Activated T-cell treated with anti-CD3 and anti-CD28 coated beads, Interleukin-2, amount 50 U/mL, for 72 hours (primary cell): ENCODE measurements at places on chromosomes 7 and 10. TPM values are rescaled to one million over a fixed set of nuclear protein-coding genes. Genes with fewer than 3 reads are reported as not detected.
A peak's percentile ranks its signal among the peaks of the same experiment; 100 is the strongest.

- H3K27ac ChIP-seq, result no peak overlapping the region
- peaks cover 47% of the 10 kb centered on the region for H3K27me3 ChIP-seq
- peak overlapping the region; percentile 63 for H3K4me3 ChIP-seq
- no peaks in the 10 kb centered on the region for H3K36me3 ChIP-seq
- no peaks in the 10 kb centered on the region for H3K4me1 ChIP-seq
- no peak for DNase-seq
Measured at GRCh38 chr7:82441669-82442478, 1.7 kb downstream of the CACNA2D1 start.

GRCh38 chr7:22111661-22112060 lies 166.0 kb upstream of the CDCA7L start:
- H3K36me3 ChIP-seq, result no peaks in the 10 kb centered on the region
- H3K4me3 ChIP-seq, result no peak overlapping the region
- H3K27me3 ChIP-seq, result peaks cover 7% of the 10 kb centered on the region
- no peak for DNase-seq
- no peak overlapping the region for H3K27ac ChIP-seq
- peaks cover 6% of the 10 kb centered on the region for H3K4me1 ChIP-seq

- no peak for DNase-seq
- peak overlapping the region; percentile 19 for H3K4me3 ChIP-seq
- no peak overlapping the region for H3K27ac ChIP-seq
- no peaks in the 10 kb centered on the region for H3K27me3 ChIP-seq
Measured at GRCh38 chr10:122387572-122387971, 13.1 kb downstream of the PLEKHA1 start.

DNA sequence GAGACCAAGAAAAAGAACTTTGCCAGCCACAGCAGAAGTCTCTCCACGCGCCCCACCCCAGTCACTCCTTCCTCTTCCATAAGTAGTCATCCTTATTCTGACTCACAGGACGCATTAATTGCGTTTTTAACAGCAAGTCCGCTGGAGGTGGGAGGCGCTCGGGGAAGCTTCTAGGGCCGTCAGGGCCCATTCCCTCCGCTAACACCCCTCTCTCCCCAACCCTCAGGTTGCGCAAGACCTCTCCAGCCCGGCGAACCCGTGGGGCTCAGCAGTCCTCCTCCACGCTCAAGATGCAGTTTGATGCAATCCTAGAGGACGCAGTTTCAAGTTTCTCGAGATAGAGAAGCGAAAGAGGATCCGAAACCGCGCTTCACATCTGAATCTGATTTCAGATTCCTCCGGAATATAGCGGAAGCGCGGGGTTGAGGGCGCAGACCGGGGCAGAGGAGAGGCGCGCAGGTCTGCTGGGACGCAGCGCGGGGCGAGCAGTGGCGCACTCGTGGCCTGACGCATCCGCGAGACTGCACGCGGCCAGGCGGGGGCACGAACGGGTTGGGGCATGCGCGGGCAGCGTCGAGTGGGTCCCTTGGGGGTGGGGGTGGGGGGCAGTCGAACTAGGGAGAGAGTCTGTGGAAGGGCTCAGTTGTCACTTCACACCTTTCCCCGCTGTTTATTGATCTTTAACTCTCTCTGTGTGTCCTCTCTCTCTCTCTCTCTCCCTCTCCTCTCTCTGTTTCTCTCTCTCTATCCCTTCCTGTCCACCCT lies 37.8 kb upstream of the PSAP start:
- peaks cover 12% of the 10 kb centered on the region for H3K27me3 ChIP-seq
- peak; percentile 63 for DNase-seq
- H3K36me3 ChIP-seq, result no peaks in the 10 kb centered on the region
- H3K4me1 ChIP-seq, result peaks cover 17% of the 10 kb centered on the region
- peak overlapping the region; percentile 92 for H3K4me3 ChIP-seq
- H3K27ac ChIP-seq, result peak overlapping the region; percentile 4

DNA sequence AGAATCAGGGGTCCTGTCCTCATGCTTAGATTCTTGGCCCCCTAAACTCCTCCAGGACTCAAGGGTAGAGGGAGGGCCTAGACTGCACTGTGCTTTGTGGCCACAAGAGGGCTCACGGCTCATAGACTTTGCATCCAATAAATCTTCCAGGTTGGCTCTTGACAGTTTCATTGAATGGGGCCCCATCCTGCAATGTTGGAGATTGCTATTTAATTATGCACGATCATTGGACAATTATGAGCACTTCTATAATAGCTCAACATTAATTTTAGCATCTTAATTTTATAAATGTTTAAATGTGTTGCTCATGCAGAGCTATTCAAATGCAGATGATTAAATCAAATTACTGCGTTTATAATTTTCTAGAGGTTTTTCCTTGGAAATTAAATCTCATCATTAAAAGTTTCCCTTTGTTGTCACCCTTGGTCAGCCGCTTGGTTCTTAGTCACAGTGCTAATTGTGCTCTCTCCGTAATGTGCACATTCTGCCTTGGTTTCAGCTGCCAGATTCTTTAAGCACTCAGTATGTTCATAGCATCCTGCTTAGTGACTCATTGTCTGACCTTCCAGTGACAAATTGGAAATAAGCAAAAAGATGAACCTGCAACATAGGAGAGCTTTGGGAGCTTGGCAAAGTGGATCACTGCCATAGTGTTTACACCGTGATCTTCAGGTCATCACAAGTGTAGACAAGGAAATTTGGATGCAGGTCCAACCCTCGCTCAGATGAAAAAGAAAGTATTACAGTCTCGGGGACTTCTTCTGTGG lies 33.4 kb upstream of the PLPP4 start:
- H3K27ac ChIP-seq, result no peak overlapping the region
- no peak overlapping the region for H3K4me3 ChIP-seq
- H3K27me3 ChIP-seq, result no peaks in the 10 kb centered on the region
- H3K36me3 ChIP-seq, result no peaks in the 10 kb centered on the region

DNA sequence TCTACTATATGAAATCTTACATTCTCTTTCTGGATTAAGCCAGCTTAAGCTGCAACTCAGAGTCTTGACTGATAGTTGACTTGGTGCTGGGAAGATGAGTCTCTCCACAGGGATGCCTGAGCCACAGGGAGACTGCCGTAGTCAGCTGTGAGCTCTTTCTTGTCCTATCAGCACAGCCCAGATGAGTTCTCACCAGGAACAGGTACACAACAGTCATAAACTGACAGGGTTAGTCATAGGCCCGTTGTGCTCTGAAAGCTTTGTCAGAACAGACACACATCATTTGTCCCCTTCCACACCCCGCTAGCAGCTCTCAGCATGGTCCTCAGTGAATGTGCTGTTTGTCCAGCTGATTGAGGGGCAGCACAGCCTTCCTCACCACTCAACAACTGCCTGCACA lies 221.6 kb downstream of the RPS24 start:
- no peaks in the 10 kb centered on the region for H3K4me1 ChIP-seq
- DNase-seq, result no peak
- no peak overlapping the region for H3K27ac ChIP-seq
- no peaks in the 10 kb centered on the region for H3K27me3 ChIP-seq

DNA sequence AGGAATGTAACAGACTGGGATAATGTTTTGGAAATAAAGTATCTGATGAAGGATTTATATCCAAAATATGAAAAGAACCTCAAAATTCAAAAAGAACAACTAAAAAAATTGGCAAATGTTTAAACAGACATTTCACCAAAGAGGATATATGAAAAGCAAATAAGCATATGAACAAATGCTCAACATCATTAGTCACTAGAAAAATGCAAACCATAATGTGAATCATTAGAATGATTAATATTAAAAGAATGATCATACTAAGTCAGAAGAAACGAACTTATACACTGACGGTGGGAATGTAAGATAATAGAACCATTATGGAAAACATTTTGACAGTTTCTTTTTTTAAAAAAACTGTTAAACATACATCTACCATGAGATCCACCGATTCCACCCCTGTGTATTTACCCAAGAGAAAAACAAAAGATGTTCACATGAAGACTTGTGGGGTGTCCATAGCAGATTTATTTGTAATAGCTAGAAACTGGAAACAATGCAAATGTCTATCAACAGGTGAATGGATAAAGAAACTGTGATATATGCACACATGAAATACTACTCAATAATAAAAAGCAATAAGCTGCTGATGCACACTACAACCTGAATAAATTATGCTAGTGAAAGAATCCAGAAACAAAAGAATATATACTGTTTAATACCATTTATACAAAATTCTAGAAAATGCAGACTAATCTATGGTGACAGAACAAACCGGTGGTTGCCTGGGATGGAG lies 35.7 kb downstream of the PRKG1 start:
- no peaks in the 10 kb centered on the region for H3K4me1 ChIP-seq
- H3K4me3 ChIP-seq, result no peak overlapping the region
- no peak overlapping the region for H3K27ac ChIP-seq

DNA sequence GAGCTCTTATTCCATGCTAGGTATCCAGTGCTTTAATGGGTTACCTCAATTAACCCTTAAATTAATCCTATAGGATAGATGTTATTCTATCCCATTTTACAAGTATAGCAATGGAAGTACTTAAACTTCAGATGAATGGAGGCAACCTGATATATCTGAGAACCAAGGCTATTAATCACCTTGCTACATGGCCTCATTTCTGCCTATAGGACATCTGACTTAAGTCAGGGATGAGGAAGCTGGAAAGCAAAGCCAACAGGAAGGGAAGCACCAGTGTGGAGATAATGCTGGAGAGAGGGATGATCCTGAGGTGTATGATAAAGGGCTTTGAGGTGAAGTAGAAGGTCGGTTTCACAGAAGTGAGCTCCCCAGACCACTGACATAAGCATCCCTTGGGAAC lies 132.3 kb downstream of the CHN2 start:
- peaks cover 12% of the 10 kb centered on the region for H3K4me1 ChIP-seq
- peaks cover 21% of the 10 kb centered on the region for H3K27me3 ChIP-seq
- H3K27ac ChIP-seq, result no peak overlapping the region
- H3K4me3 ChIP-seq, result no peak overlapping the region

- no peak overlapping the region for H3K4me3 ChIP-seq
- no peak overlapping the region for H3K27ac ChIP-seq
- DNase-seq, result no peak
- H3K4me1 ChIP-seq, result no peaks in the 10 kb centered on the region
- peaks cover 23% of the 10 kb centered on the region for H3K27me3 ChIP-seq
Measured at GRCh38 chr7:102322202-102322715, 34.0 kb downstream of the SPDYE6 start.

DNA sequence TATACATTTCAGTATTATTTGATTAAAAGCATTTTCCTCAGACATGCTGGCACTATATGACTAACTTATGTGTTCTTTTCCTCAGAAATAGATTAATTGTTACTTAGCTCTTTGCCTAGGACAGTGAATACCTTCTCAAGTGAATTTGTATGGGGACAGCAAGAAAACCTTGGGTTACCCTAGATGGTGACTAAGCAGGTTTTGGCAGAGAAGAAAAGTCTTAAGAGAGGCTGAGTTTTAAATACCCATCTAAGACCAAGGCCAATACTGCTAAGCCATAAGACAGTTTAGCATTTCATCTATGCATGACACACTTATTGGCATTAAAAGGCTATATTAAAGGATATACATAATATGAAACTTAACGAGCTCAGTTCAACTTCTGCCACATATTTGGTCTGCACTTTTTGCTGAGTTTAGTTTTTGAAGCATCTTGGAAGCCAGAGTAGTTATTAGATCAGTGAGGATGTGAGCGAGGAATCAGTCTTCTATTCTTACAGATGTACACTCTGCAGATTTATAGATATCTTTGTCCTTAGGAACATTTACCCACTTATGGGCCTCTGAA lies 54.6 kb upstream of the FAM3C start:
- no peak for DNase-seq
- no peaks in the 10 kb centered on the region for H3K27me3 ChIP-seq
- H3K4me1 ChIP-seq, result no peaks in the 10 kb centered on the region
- no peak overlapping the region for H3K27ac ChIP-seq

DNA sequence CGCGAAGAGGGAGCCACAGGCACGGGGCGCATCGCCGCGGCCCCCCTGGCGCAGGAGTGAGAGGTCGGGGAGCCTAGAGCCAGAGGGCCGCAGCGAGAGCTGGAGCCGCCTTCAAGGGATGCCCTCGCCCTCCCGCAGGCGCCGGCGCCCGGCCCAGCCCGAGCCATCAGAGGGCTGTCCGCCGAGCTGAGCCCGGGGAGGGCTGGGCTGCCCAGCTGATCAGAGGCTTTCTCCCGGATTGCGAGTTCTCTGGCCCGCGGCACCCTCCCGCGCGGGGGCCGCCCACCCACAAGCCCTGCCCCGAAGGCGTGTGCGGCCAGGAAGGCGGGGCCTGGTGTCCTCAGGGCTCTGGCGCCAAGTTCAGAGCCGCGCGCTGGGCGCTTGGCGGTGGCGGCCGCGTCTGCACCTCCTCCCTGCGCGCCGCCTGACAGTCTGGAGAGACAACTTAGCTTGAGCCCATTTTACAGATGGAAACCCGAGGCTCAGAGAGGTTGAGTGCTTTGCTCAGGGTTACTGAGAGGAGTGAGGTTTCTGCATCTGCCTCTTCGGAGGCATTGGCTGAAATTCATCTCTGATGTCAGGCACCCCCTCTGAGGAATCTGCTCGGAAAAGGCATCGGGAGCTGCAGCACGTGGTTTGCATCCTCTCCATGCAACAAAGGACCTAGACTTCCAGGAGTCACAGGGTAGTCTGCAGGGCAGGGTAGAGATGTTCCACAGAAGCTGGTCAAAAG lies 3.8 kb upstream of the ANTXRL start:
- H3K27ac ChIP-seq, result no peak overlapping the region
- peaks cover 15% of the 10 kb centered on the region for H3K4me1 ChIP-seq
- H3K36me3 ChIP-seq, result no peaks in the 10 kb centered on the region
- H3K4me3 ChIP-seq, result peak overlapping the region; percentile 88
- DNase-seq, result peak; percentile 78
- peaks cover 18% of the 10 kb centered on the region for H3K27me3 ChIP-seq

DNA sequence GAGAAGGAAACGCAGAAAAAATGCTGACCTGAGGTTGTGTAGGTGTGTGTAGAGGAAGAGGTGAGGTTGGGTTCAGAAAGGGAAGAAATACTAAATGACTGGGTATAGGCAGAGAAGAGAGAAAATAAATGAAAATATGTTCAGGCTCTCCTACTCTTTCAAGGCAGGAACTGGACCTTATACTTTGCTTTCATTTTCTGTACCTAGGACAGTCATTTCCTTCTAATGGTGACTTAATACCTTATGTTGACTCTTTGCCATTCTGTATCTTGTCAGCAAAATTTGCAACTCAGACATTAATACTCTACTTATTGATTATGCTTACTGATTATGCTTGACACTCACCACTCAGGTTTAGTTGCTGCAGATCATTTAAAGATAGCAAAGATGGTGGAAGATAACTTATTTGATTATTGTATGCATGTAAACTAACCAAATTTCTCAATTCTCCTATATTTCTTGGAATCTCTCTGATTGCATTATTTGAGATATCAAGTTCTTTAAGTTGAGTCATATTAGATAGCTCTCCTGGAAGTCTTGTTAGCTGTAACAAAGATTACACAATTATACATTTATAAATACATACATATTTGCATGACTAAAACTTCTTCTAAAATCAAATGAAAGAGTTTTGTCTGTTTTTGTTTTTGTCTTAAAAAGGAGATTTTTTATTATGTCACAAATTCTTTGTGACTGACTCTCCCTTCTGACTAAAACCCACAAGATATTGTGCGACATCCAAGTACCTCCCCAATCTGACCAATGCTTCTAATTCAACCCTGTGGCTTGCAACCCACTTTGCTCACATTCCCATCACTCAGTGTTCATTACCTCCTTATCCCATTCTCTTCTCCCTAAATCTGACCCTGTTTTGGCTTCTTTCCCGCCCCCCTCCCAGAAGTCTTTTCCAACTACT lies 20.0 kb downstream of the LRRD1 start:
- H3K36me3 ChIP-seq, result no peaks in the 10 kb centered on the region
- H3K27ac ChIP-seq, result no peak overlapping the region
- peaks cover 13% of the 10 kb centered on the region for H3K27me3 ChIP-seq
- no peak overlapping the region for H3K4me3 ChIP-seq

The PPP1R3C gene
- 0.12 TPM for total RNA-seq

The SGCE gene
- 1.9 TPM for total RNA-seq

The KMT2E gene
- total RNA-seq, result 112 TPM

The OR2A5 gene
- total RNA-seq, result not detected

The ITGB8 gene
- total RNA-seq, result 0.02 TPM

The TIMM23B gene
- total RNA-seq, result 18.3 TPM
